ENCODE measurements at places on chromosomes 4 and X.

GRCh38 chr4:145930592-145930991, 8.0 kb downstream of the ZNF827 start:
- no peak for DNase-seq

- no peak for DNase-seq
Measured at GRCh38 chr4:55612341-55612740, 20.3 kb upstream of the PDCL2 start.

- no peak for DNase-seq
Measured at GRCh38 chr4:144787365-144788258, 141.7 kb downstream of the HHIP start.

GRCh38 chrX:39492497-39493162, 605.1 kb downstream of the BCOR start:
- no peak for DNase-seq

- no peak for DNase-seq
Measured at GRCh38 chr4:26015906-26016305, 101.9 kb downstream of the SMIM20 start.

- no peak for DNase-seq
Measured at GRCh38 chr4:16109256-16109655, 25.4 kb upstream of the PROM1 start.

GRCh38 chr4:156665780-156666366, 305.7 kb downstream of the PDGFC start:
- no peak for DNase-seq

DNA sequence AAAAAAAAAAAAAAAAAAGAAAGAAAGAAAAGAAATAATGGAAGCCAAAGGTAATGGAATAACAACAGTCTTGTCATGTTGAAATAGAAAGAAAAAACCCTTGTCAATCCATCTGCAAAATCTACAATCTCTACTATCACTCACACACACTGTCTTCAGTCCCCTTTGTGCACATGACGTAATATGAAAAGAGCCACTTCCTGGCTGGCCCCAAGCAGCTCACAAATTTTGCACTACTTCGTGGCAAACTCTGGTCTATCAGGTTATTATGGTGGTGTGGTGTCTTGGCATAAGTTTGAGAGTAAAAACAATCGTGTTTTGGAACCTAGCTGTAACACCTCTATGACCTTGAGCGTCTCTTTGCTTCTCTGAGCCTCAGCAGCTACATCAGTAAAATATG, 8.3 kb upstream of the AFAP1 start:
- DNase-seq, result no peak

GRCh38 chr4:98692411-98692810, 34.0 kb upstream of the TSPAN5 start:
- DNase-seq, result no peak

DNA sequence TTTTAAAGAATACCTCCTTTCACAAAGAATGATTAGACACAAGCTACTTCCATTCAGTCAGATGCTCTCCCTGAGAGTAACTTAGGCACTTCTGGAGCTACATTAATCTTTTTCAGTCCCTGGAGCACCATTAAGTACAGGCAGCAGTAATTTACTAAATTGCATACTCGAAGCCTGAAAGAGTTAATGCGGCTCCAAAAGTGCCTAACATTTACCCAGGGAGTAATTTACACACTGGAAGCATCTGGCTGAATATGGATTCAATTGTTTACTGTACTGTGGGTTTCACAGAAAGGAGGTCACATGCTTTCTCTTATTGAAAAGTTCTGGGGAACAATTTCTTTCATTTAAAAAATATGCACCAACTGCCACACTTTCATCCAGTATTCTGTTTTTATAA, 260.8 kb upstream of the TENM3 start:
- DNase-seq, result no peak

GRCh38 chr4:29311247-29311646, 1408.9 kb upstream of the PCDH7 start:
- no peak for DNase-seq

GRCh38 chr4:189377569-189377968, 563.1 kb upstream of the FRG1 start:
- no peak for DNase-seq

- DNase-seq, result no peak
Measured at GRCh38 chrX:30010471-30010870, 204.9 kb upstream of the MAGEB2 start.

GRCh38 chr4:100843910-100844309, 326.1 kb upstream of the EMCN start:
- no peak for DNase-seq

- no peak for DNase-seq
Measured at GRCh38 chr4:72970756-72971155, 98.8 kb downstream of the COX18 start.

GRCh38 chrX:105723966-105724735, 98.2 kb upstream of the NRK start:
- DNase-seq, result no peak

DNA sequence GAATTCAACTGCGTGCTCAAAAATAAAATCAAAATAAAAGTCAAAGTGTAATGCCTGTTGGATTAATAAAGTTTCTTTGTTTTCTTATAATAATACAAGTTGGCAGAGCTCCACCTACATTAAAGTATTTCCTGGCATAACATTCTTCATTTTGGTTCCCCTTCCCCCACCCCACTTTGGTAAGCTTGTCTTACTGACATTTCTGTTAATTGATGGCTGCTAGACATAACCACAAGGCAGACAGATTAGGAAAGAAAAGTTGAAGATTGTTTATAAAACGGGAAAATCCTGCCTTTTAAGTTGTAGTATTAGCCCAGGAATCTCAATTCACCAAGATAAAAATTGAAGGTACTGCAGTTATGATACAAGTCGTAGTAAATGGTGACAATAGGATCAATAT, 246.5 kb upstream of the RPS6KA3 start:
- DNase-seq, result no peak

- no peak for DNase-seq
Measured at GRCh38 chrX:50691820-50692219, 122.2 kb downstream of the SHROOM4 start.

- no peak for DNase-seq
Measured at GRCh38 chr4:21901831-21902230, 46.7 kb downstream of the KCNIP4 start.

- no peak for DNase-seq
Measured at GRCh38 chr4:87038837-87039615, 104.2 kb downstream of the AFF1 start.

GRCh38 chr4:107202744-107203143, 166.6 kb upstream of the DKK2 start:
- DNase-seq, result no peak

DNA sequence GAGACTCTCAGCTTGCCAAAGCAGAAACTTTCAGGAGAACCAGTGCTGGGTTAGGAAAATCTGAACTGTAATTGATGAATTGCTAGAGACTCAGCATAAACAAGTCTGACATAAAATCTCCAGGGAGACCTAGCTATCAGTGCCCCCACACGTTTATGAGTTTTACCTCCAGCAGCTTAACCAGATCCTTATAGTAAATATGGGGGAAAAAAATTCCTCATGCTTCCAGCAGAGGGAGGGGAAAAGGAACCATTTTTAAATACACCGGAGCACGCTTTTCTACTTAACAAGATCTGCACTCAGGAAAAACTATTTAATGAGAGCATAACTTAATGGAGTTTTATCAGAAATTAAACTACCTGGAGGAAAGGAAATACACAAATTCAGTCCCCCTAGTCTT, 1040.7 kb upstream of the INTU start:
- DNase-seq, result no peak

DNA sequence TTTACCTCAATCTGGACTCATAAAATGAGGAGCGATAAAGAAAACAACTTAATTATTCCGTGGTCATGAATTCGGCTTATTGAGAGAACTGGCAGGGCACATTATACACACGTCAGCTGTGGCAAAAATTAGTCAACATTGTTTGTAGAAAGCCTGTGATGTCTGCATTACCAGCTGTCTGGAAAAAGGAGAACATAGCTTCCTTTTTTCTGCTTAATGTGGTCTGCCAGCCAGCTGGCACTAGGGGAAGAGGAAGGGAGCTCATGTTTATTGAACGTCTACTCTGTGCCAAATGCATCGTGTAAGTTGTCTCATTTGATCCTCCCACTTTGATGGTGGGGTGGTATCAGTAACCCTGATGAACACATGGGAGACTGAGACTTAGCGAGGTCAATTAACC, 367.6 kb downstream of the ARHGAP24 start:
- no peak for DNase-seq

DNA sequence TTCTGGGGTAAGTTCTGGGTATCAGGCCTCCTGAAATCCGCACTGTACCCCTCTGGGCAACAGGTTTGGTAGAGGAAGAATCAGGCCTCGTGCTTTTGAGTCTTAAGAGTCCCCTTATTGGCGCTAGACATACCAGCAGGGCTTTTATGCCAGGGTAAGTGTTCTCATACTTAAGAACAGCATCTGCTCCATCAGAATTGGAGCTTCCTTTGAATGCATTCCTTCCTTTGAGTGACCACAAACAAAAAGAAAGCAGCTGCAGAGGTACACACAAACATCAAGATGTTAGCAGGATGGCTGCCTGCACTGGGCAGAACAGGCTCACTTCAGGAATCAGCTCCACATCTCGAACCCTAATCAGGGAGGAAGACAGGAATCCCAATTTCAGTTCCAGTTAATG, 156.8 kb downstream of the MGST2 start:
- no peak for DNase-seq

- DNase-seq, result no peak
Measured at GRCh38 chr4:52600275-52600674, 58.8 kb downstream of the USP46 start.

DNA sequence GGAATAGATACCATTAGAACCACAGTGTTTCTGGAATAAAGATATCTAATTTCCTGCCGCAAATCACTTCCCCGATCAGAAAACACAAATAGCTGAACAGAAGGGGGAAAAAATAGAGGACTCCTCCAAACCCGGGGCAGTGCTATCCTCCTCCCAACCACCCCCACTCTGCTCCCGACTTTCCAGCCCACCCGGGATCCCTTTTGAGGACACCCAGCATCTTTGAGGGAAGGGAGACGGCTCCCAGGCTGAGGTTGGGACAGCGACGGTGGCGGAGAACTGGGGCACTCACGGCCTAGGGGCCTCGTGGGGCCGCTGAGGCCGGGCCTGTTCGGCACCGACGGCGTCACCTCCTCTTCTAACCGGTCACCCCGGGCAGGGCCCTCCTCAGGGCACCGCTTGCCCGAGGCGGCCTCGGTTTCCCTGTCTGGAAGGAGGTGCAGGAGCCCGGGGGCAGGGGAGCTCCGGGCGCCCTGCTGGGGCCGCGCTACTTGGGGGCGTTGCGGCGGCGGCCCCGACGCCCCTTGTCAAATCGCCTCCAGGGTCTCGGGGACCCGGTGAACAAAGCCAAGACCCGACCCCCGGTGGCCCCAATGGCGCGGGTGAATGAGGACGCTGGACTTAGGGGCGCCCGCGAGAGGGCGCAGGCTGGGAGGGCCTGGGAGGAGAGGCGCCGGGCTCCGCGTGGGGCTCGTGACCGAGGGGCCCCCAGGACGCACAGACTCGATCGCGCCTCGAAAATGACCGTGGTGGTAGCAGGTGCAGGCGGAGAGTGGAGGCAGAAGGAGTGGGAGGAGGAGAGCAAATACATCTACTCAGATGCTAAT, 6.9 kb upstream of the ARX start:
- no peak for DNase-seq

DNA sequence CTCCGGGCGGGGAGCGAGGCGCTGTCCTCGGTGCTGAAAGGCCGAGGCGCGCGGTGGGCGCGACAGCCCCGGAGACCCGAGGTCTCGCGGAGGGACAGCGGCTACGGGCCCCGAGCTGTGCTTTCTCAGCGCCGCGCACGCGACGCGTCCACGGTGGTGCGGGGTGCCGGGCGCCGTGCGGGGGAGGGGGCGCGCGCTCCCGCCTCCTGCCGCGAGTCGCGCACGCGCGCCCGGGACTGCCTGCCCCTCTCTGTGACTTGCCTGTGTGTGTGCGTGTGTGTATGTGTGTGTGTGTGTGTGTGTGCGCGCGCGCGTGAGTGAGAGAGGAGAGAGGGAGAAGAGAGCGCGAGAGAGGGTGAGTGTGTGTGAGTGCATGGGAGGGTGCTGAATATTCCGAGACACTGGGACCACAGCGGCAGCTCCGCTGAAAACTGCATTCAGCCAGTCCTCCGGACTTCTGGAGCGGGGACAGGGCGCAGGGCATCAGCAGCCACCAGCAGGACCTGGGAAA, at the start of gene GRIA2:
TSS of gene GRIA2 (plus strand) at position 358 of the 511 bp plus-strand sequence. CDS start 315 bp downstream, outside the sequence.
- DNase-seq, result peak; percentile 69

GRCh38 chr4:78551420-78552351, at the start of gene ANXA3:
Gene ANXA3, plus strand, starts transcription at chr4:78551770. Its CDS starts 2,704 bp downstream, at chr4:78554474.
- DNase-seq, result peak; percentile 89

DNA sequence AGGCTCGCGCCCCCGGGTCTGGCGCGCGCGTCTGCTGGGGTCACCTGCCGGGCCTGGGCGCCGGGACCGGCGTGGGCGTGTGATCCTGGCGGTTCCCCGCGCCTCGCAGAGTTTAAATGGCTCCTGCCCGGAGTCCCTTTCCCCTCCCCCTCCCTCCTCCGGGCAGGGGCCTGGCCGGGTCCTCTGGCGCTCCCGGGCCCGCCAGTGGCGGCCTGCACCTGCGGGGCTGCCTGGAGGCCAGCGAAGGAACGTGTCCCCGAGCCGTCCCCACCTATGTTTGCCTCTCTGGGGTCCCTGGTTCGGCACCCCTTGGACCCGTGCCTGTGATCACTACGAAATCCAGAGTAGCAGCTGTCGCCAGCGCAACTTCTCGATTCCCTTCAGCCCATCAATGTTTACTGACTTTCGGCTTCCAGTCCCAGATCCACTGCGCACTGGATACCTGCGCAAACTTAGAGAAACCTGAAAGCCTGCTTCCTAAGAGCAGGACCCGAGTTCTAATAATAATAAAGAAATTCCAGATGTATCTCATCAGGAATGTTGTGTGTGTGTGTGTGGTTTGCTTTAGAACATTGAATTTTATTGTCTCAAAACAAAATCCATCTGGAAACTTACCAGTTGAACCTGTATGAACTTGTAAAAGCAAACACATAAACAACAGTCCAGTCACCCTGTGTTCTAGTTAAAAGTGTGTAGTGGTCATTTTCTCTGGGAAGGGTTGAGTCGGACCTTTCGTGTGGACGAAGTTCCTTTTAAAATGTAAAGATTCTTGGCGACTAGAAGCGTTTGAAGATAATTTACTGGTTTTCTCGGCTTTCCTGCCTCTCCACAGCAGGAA, 788 bp downstream of the SHROOM2 start:
- DNase-seq, result peak; percentile 62

- DNase-seq, result no peak
Measured at GRCh38 chrX:13763489-13763888, 28.9 kb downstream of the OFD1 start.

- DNase-seq, result no peak
Measured at GRCh38 chrX:50188859-50189600, 11.8 kb downstream of the AKAP4 start.

- no peak for DNase-seq
Measured at GRCh38 chrX:12378706-12379105, 240.4 kb downstream of the FRMPD4 start.

Data from spleen (tissue), 13 donors.